ENCODE measurements at places on chromosomes 3 and 15.

DNA sequence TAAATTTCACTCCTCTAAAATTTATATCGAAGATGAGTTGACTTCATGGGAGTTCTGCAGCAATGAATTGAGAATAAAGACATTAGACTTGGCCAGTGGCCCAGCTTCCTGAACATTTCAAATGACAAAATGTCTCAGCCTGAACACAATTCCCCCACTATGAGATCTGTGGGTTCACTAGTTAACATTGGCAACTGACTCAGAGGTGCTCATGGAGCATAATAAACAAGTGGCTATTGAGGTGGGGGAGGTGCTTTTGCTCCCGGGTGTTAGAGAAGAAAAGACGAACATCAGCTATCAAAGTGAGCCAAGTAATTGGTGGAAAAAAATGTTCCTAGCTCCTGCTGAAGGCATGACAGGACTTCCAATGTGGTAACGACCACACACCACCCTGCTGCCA, 6.3 kb downstream of the ATP13A4 start:
- no peak for DNase-seq

DNA sequence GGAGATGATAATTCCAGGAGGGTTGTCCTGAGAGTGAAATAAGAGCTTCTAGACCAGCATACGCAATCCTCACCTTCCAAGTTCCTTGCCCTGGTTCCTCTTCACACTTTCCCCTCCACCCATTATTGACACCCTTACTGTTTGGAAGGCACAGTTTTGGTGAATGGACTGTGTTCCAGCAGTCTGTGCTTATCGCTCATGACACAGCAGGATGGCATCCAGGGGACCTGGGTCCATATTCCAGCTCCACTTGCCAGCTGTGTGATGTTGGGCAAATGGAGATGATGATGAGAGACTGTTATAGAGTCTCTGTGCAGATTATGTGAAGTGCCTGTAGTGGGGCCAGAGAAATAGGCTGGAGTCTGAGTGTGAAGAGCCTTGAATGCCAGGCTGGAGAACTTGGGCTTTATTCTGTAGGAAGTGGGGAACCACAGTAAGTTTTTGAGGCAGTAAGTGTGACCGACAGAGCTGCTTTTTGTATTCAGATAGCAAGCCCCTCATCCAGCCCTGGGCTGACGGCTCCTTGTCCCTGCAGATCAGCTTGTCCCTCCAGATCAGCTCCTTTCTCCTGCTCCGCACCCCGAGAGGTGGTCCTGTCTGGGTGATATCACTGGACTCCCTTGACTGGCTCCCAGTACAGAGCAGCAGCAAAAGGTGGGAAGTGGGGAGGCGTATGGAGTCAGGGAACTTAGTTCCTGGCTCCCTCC, 8.1 kb downstream of the KBTBD13 start:
- DNase-seq = no peak

GRCh38 chr3:133161656-133162055, 123.5 kb downstream of the TMEM108 start:
- DNase-seq = no peak

DNA sequence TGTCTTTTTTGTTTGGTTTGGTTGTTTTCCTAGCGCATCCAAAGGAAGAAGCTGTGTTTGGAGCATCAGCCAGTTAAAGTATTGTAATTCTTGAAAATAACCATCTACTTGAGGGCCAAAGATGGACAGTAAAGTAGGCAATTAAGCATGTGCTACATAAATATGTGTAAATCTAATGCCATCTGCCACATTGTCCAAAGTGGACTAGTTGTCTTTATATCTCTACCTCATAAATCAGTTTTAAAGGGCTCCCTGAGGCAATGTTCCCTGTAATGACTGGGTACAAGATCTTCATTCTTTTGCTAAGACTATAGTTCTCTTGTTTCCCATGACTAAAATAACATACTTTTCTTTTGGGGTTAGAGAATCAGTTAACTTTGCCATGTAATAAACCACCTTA, 460.0 kb upstream of the RARB start:
- DNase-seq = no peak

GRCh38 chr15:25242957-25243799, 195.6 kb downstream of the UBE3A start:
- no peak for DNase-seq

DNA sequence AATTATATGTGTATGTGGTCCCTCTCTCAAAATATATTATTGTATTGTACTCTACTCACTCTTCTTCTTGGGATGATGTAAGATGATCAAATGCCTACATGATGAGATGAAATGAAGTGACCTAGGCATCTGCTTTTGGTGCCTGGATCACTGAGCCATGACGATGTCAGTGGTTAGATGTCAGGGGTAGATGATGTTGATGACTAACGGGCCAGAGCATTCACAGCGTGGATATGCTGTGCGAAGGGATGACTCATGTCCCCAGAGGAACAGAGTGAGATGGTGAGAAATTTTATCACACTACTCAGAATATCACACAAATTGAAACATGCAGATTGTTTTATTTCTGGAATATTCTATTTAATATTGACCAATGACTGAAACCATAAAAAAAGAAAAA, 233.9 kb upstream of the CADM2 start:
- no peak for DNase-seq

- no peak for DNase-seq
Measured at GRCh38 chr15:45306105-45306504, 54.1 kb downstream of the SLC28A2 start.

- no peak for DNase-seq
Measured at GRCh38 chr15:59521443-59521842, 83.5 kb downstream of the FAM81A start.

Data from IMR-90 (cell line).